ENCODE measurements at places on chromosomes 1 and 21.
A peak's percentile ranks its signal among the peaks of the same experiment; 100 is the strongest.

GRCh38 chr1:20008391-20008841 lies 29.0 kb upstream of the PLA2G2A start:
- DNase-seq, result peak; percentile 91

DNA sequence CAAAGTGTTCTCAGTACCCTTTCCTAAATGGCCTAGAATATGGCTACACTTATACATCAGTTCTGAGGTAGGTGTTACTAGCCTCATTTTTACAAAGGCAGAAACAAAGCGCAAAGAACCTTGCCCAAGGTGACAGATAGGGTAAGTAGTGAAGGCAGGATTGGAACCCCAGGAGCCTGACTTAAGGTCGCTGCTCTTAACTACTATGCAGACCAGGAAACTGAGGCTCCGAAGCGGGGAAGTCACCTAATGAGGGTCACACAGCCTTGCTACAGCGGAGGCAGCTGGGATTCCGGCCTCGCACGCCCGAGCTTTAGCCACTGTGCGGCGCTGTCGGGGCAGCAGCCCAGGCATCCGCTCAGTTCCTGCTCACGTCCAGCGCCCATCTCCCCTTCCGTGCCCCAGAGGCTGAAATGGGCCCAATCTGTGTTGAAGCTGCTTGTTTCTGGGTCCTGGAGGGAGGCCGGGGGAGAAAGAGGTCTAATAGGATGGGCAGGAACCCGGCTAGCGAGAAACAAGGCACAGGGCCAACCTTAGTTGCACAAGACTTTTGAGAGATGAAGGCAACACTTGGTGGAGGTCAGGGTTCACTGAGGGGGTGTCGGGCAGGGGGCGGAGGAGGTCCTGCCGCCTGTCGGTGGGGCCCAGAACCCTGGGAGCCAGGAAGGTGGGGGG lies 1.4 kb upstream of the FOXD2 start:
- DNase-seq, result peak; percentile 74

GRCh38 chr1:160624464-160624863 lies 22.4 kb downstream of the SLAMF1 start:
- DNase-seq, result no peak

DNA sequence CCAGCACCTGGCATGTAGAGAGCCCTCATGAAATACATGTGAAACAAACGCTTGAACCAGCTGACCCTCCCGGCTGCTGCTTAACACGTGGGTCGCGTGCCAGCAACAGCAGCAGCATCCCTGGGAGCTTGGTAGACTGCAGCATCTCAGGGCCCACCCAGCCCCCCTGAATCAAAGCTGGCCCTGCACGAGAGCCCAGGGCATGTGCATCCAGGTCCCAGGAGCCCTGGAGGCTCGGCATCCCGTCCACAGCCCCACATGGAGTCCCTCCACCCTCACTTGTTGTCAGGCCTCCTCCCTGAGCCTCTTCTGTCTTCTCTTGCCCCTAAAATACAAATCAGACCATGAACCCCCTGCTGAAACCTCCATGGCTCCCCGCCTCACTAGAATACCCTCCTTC lies 123.1 kb downstream of the MATN1 start:
- no peak for DNase-seq

DNA sequence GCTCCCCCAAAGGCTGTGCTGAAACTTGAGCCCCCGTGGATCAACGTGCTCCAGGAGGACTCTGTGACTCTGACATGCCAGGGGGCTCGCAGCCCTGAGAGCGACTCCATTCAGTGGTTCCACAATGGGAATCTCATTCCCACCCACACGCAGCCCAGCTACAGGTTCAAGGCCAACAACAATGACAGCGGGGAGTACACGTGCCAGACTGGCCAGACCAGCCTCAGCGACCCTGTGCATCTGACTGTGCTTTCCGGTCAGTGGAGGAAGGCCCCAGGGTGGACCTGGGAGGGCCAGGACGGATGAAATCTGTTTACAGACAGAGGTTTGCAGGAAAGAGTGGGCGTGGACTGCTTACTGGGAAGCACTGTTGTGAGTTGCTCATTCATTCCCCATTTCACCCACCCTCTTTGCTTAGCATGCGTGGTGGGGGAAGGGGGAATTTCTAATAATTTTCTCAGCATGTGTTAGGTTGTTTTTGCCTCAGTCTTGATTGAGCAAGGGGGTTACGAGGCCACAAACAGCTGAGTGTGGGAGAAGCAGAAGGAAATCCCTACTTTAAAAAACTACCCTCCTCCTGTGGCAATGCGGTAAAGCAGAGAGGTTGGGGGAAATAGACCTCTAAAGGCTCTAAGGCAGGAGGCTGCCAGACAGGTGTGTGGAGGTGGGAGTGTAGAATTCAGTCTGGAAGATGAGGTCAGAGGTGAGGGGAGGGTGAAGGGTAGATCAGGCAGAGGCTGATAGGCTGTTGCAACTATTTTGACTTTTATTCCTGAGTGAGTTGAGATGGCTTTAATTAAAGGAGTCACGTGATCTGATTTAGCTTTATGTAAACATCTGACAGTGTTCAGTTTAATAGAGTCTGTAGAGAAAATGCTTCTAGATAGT lies 1.3 kb downstream of the FCGR2A start:
- DNase-seq, result peak; percentile 19

GRCh38 chr1:41286992-41287391 lies 44.9 kb upstream of the SCMH1 start:
- no peak for DNase-seq

- DNase-seq, result no peak
These were observed 55.2 kb downstream of the LRRN2 start for GRCh38 chr1:204630132-204630905.

- peak; percentile 72 for DNase-seq
These were observed 777 bp downstream of the NUDT17 start for GRCh38 chr1:145846201-145846612.
